ENCODE measurements at places on chromosomes 4 and X.
A peak's percentile ranks its signal among the peaks of the same experiment; 100 is the strongest.

DNA sequence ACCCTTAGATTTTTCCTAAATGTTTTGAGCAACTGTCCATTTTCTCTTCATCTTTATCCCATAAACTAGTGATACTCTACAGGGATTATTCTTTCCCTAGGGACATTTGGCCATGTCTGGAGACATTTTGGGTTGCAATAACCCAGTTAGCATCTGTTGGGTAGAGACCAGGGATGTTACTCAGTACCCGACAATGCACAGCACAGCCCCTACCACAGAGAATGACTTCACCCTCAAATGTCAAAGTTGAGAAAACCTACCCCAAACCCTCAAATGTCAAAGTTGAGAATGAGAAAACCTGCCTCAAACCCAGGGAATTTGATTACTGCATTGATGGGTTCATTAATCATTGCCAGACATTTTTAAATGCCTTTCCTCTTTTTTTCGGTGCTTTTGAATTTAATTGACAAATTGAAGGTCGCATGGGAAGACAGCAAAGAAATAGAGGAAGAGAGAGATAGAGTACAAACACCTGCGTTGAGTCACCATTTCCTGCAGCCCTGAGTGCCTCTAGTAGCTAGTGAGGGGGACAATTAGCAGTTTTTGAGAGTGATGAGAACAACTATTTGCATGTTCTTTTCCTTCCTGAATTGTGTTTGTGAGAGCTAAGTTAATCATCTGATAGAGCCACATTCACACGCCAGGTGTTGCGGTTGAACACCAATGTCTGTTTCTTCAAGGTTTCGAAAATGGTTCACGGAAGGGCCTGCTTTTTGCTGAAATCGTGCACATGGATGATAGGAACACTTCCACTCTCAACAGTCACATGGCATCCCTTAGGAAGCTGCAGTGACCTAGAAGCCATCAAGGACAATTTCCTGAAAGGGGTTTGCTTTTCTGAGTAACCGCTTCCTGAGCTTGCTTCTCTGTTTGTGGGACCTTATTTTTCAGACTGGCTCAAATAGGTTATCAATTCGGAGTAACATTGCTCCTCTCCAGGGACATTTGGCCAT, 203.9 kb upstream of the VCX3A start:
- DNase-seq = no peak

DNA sequence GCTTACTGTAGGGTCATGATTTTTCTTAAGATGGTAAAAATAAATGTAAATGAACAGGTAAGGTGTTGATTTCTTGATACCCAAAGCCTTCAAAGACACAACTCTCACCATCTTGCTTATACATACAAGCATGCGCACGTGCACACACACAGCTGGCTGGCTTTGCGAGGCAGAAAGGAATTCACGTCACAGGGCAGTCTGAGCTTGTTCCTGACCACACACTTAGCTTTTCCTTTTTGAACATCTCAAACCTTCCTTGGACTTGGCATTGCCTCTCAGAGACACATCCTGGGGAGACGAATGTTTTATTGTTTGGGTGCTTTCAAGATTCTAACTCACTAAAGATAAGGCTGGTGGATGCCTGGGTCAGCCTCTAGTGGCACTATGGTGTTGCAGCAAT, 175.0 kb downstream of the NHS start:
- no peak for DNase-seq

- DNase-seq = peak; percentile 13
Observed at GRCh38 chrX:43676971-43677572, 21.0 kb downstream of the MAOA start.

GRCh38 chr4:106104276-106104675, 209.0 kb downstream of the NPNT start:
- DNase-seq = no peak

DNA sequence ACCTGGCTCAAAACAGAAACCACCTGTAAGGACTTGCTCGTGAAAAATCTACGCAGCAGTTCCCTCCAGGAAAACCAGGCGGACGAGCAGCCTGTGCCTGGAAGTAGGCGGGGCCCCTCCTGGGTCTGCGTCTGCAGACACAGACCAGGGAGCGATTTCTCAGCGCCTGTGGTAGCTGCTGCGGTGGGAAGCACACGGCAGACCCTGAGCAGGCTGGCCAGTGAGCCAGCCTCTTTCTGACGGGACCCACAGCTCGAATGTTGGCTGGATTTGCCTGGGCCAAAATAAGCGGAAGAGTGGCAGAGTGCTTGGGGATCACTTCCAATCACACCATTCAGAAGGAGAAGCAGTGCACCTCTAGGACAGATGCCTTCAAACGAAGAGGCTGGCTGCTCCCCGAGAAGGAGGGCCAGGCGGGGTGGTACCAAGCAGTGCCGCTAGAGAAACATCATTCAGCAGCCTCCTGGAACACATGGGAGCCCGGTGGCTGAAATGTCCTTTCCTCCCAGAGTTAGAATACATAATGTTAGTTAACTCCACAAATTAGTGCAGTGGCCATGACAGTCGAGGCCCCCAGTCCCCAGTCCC, 85.9 kb downstream of the GATB start:
- no peak for DNase-seq

GRCh38 chr4:40702800-40703151, 47.0 kb upstream of the NSUN7 start:
- DNase-seq = no peak

GRCh38 chr4:53479736-53480525, 102.5 kb downstream of the FIP1L1 start:
- DNase-seq = no peak

DNA sequence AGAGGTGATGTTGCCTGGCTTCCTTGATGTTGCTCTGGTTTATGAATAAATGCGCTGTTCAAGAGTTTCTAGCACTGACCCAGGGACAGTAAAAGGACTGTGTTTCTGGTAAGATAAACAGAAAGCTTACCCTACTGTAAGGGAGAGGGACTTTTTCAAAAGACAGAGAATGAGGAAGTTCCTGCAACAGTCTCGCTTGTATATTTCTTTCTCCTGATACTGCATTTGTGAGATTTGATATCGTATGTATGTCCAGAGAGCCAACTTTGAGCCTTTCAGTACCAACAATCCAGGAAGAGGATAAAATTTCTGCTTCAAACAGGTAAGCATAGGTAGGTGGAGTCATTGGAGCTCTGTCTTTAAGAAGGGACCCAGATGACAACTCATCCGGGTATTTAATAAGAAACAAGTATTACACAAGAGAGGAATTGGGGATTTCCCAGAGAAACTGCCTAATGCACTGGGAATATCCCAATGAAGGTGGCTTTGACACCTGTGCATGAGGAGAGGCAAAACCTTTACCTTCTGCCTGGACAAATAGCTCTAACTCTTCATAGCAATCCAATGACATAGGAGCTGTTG, 773 bp downstream of the DAPP1 start:
- peak; percentile 19 for DNase-seq

DNA sequence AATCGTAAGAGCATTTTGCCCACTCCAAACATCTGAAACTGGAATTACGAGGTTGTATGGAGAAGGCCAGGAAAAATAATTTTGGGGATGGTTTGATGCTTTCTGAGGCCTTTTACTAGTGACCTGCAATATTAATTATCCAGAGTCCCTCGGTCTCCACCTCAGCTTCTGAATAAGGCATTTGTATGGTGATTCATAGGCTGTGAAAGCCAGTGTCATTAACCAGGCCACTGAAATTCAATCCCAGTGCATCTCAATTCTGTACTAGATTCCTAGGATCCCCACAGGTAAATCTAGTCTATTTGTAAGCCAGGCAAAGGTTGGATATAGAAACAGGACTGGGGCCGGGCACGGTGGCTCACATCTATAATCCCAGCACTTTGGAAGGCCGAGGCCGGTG, 135.4 kb upstream of the RBPJ start:
- no peak for DNase-seq

DNA sequence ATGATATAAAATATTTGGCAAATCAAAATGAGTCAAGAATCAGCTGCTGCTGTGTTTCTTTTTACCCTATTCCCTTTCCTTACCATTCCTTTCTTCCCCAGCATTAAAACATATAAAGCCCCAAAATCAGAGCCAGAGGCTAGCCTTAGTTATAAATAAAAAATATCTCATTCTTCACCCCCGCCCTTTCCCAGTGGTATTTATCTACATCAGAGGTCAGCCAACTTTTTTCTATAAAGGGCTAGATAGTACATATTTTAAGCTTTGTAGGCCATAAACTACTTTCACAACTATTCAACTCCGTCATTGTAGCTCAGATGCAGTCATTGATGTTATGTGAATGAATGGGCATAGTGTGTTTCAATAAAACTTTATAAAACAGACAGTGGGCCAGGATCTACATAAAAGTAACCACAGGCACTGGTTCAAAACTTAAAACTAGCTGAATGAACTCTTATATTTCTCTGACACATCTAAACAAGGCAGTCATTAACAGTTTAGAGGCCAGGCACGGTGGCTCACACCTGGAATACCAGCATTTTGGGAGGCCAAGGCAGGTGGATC, 30.5 kb upstream of the TCEANC start:
- no peak for DNase-seq

DNA sequence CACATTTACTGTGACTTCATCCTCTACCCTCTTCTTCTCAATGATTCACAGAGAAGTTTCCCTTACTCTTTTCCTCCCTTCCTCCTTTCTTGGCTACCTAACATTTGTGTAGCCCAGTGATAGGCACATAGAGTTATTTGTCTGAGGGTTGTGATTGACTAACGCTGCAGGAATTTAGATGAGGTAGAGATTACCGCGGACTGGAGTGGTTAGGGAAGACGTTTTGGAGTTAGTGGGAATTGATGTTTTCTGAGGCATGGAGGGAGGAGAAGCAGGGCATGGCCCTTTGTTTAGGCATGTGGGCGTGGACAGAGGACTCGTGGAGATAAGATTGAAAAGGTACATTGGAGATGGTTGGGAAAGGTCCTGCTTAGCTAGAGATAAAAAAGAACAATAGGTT, 246.7 kb downstream of the GPAT3 start:
- no peak for DNase-seq

DNA sequence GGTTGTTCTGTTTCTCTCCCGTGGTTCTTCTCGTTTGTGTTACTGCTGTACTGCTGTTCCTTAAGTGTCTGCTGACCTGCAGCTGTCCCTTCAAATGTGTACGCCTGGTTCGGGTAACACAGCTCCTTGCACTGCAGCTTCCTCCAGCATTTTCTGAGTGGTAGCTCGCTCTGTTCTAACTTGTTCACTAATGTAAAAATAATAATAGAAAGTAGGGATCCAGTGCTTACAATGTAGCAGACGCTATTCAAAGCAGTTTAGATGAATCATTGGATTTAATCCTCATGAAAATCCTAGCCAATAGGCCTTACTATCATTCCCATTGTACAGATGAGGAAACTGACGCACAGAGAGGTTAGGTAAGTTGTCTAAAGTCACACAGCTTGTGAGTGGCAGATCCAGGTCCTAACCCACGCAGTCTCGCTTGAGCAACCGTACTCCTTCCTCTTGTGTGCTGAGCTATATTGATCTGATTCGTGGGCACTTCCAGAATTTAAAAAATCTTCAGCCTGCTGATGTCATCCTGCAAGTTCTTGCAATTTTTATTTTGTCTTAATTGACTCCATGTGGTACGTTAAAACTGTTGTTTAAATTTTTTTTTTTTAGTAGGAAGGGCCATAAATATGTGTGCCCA, 448.2 kb upstream of the FAT1 start:
- no peak for DNase-seq

GRCh38 chr4:30619679-30620078, 100.5 kb upstream of the PCDH7 start:
- DNase-seq = no peak

GRCh38 chr4:124846306-124846705, 133.8 kb upstream of the ANKRD50 start:
- no peak for DNase-seq

GRCh38 chr4:56444719-56445118, 8.7 kb downstream of the PAICS start:
- no peak for DNase-seq

- no peak for DNase-seq
Observed at GRCh38 chrX:37712458-37712857, 26.9 kb downstream of the XK start.

DNA sequence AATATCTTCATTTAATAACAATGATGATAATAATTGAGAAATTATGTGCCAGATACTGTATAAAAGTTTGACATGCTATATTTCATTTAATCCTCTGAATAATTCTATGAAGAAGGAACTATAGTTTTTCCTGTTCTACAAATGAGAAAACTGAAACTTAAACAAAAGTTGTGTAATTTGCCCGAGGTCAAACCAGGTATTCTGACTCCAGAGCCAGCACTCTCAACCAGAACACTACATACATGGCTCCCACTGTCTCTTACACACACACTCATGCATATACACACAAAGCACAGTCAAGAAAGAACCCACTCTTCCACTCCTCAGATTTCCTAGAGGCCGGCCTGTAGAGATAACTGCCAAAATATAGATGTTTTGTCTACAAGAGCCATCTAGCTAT, 374.0 kb upstream of the EMCN start:
- no peak for DNase-seq

Data from CD4-positive, alpha-beta T cell treated with Interleukin-2 at 100 ng/mL for 4 hours (primary cell).